ENCODE measurements at places on chromosomes 4 and X.

DNA sequence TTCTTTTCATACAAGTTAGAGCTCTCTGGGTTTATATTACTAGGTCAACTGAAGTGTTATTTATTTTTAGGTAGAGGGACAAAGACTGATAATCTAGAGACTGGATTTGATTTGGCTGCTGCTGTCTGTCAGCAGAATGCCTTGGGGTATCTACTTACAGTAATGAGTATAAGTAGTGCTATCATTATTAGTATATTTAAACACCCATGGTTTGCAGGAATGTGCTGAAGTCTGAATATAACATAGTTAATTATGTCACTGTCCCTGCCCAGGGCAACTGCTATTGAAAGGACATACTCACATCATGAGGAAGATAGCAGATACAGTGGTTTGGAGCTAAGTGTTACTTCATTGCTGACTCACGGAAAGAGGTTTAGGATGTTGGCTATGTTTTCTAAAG is 76.2 kb downstream of the PRRG1 start:
- DNase-seq = no peak

DNA sequence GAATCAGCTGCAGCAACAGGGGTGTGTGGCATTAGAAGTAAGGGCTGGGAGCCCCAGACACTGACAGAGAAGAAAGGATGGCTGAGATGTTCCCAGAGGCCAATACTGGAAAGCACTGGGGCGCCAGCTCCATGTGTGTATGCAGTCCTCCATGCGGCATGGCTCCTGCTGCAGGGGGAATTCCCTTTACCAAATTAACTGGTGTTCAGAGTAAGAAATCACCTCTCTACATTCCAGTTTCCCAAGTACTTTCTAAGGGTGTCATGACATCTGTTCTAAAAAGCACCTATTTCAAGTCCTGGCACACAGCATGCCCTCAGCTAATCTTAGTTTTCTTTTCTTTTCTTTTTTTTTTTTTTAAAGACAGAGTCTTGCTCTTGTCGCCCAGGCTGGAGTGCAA is 98.0 kb downstream of the MAML3 start:
- DNase-seq = no peak

GRCh38 chr4:61401771-61402170 is 201.6 kb downstream of the ADGRL3 start:
- no peak for DNase-seq

GRCh38 chrX:43679778-43680177 is 23.7 kb downstream of the MAOA start:
- no peak for DNase-seq

- DNase-seq = no peak
These were observed 18.5 kb upstream of the UVSSA start for GRCh38 chr4:1328267-1329155.

- DNase-seq = no peak
These were observed 50.1 kb downstream of the CENPVL3 start for GRCh38 chrX:51568586-51568985.

GRCh38 chrX:24601858-24602257 is 45.3 kb downstream of the PCYT1B start:
- DNase-seq = no peak

DNA sequence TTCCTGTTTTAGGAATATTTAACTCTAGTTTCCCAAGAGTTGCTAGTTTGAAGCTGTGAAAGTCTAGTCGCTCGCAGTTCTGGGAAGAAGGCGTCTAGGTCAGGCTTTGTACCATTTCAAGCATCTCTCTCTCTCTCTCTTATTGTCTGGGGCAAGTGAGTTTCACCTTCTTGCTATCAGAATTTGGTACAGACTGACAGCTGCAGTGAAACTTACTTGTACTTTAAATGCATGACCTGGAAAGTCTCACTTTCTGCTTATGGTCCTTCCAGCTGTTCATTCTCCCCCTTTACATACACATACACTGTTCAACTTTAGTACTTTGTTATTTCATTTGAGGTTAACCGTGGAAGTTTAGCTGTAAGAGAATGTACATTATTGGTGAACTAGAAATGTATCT is 4.4 kb downstream of the FRMPD4 start:
- DNase-seq = no peak

DNA sequence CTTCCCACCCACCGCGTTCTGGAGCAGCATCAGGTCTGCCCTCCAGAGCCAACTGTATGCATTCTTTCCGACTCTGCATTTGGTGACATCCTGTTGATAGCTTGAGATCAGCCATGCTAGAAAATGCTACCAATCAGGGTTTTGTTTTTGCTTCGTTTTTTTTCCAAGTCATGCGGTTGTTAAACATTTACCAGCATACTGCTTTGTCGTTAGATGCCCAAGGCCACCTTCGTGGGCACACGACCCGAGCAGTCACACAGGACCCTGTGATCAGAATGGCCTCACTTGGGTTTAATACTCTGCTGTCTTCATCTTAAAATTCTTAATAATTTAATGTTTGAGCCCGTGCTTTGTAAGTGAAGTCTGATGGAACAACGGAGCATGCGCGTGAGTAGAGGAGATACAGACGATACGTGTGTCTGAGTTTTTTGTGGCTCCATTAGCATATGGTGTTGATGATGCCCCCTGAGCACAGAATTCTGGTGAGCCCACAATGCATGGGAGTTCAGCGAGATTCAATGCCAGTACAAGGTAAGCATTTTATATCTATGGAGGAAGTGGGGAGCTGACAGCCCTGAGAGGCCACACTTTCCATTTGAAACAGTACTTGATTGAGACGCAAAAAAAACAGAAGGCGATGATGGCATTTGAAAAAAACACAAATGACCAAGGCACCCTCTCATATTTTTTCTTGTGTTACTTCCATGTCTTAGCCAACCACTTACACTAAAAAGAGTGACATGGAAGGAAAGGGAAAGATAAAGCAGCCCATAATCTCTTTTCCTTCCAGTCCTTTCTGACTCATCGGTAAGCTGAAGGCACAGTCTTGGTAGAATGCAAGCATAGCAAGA is 323.6 kb downstream of the BCOR start:
- DNase-seq = no peak

DNA sequence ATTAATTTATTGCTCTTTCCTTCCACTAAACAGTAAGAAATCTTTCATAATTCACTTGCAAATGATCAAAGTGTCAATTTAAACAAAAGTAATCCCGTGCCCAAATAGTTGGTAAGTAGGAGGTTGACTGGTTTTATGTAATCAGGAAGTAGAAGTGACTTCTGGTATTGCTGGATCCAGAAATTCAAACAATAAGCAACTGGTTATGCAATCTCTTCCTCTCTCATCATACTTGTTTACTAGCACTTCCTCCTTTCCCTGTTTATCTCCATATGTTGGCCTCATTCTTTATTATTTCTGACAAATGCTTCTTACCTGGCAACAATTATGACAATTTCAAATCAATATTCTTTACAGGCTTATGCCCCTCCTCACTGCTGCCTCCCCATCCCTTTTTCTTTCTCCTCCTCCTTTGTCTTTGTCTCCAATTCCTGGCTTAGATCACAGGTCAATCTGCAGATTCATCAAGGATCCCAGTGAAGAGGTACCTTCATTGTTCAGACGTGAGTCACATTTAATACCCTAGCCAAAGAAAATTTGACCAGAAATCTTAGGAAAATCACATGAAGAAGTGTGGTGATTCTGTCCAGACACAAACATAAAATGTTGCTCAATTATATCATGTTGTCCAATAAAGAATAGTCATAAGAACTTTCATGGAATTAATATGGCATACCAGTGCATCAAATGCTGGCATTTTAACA is 323.2 kb upstream of the PCDH7 start:
- no peak for DNase-seq

DNA sequence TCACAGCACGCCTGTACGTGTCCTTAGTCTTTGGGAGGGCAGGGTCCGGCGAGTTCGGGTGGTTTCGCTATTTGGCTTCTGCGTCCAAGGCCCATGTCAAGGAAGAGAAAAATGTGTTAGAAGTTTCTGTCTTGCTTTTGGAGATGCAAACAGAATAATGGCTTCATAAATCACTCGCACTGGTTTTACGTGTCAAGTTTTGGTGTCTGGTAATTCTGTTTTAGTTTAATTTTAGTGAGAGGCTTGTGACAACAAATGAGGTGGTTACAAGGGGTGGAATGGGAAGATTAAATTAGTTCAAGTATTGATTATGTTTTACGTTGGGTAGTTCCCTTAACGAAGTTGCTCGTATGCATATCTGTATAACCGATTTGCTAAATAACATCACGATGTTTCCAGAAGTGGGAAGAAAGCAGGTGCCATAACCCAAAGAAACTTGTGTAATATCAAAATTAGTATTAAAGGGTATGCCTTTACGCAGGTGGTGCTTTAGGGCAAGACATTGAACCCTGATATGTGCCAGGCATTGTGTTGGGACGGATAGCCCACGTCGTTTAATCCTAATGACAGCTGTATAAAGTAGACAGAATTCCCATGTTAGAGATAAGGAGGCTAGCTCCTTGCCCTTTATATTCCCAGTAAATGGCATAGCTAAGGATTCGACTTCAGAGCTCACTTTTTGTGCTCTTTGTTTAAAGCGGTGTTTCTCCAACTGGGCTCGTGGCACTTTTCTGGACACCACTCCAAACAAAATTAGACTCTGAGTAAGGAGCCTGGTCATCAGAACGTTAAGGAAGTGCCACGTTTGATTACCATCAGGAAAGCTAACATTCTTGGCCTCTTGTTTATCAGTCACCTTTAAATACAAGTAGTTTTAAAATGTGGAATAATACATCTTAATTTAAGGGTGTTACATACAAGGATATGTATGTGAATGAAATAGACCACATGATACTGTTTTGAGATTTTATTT is 843 bp downstream of the RPL34 start:
- no peak for DNase-seq

DNA sequence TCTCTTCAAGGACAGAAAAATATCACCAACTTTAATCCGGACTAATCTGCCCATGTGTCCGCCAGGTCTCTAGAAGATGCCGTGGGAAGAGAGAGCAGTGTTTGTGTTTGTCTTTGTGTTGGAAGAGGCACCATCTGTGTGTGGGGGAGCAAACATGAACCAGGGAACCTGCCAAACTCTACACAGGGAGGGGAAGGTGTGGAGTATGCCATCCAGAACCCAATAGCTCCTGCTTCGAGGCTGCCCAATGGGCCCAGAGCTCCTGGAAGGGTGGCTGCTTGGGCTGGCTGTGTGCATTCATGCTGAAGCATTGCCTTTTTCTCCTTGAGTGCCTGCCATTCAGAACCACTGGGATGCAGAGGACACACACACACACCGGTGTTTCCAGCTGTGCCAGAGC is 536.2 kb downstream of the MID1IP1 start:
- DNase-seq = no peak

- DNase-seq = no peak
These were observed 593 bp upstream of the JAKMIP1 start for GRCh38 chr4:6200922-6201362.

- DNase-seq = no peak
These were observed 13.3 kb downstream of the IDS start for GRCh38 chrX:149491812-149492211.

GRCh38 chrX:133570549-133570948 is 155.3 kb upstream of the GPC4 start:
- no peak for DNase-seq

DNA sequence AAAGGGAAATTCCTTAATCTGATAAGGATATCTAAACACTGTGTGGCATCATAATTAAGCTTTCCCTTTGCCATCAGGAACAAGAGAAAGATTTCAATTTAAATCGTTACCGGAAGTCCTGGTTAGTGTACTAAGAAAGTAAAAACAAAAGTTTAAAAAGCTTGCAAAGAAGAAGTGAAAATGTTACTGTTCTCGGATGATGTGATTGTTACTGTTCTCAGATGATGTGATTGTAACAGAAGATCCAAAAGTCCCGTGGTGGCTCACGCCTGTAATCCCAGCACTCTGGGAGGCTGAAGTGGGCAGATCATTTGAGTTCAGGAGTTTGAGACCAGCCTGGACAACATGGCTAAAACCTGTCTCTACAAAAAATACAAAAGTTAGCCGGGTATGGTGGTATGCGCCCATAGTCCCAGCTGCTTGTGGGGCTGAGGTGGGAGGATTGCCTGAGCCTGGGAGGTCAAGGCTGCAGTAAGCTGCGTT is 62.5 kb downstream of the RGS12 start:
- no peak for DNase-seq

DNA sequence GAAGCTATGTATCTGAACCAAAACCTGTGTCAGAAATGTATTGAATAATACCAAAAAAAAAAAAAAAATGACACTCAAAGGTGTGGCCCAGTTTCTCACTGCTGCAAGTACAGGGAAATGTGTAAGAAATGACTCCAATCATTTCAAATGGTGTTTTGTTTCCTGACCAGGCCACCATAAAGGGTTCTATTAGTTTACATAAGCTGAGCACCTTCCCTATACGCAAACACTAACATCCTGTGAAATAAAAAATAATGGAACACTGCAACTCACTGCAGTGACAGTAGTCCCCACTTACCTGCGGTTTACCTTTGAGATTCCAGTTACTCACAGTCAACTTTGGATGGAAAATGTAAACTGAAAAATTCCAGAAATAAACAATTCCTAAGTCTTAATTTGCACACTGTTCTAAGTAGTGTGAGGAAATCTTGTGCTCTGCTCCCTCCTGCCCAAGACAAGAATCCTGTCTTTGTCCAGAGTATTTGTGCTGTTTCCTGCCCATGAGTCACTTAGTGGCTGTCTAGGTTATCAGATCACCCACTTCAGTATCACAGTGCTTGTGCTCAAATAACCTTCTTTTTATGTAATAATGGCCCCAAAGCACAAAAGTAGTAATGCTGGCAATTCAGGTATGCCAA is 265.3 kb downstream of the RCHY1 start:
- DNase-seq = no peak

DNA sequence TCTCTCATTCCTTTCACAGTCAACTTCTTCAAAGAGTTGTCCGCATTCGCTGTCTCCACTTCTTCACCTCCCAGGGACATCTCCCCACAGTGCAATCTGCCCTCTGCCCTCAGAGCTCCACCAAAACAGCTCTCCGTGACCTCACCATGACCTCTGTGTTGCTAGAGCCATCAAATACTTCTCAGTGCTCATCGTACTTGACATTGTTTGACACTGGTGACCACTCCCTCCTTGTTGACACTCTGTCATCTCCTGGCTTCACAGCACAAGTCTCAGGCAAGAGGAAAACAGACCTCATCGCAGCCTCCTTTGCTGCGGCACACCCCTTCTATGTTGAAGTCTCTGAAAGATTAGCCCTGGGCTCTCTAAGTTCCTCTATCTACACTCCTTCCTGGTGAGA is 90.5 kb upstream of the CCDC160 start:
- no peak for DNase-seq

GRCh38 chr4:4995103-4995907 is 24.0 kb downstream of the CYTL1 start:
- no peak for DNase-seq

DNA sequence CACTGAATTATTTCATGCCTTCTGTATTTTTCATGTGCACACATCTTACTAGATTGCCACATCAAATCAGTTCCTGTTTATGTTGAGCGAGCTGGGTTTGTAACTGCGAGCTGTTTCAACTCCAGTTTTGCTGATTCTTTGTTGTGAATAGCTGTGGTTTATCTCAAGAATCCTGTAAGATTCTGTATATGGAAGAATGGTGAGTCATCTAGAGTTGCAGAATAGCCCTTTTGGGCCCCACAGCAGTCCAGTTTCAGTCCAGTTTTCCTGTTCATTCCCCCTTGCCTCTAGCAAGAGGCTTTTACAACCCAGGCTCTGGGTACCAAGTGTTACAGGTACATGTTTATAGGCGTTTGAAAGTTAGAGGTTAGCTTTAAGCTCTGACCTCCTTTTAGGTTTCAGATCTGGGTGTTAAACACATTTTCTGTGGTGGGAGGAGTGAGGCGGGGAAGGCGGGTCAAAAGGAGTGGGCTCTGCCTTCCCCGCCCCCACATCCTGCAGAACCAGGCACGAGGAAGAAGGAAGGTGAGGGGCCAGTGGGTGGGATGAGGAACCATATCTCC is 32.7 kb downstream of the TBC1D14 start:
- no peak for DNase-seq

- no peak for DNase-seq
These were observed 1.5 kb upstream of the IRAK1 start for GRCh38 chrX:154021131-154021611.
